Chondrocyte (in vitro differentiated cells): ENCODE measurements at places on chromosomes 2 and 18. TPM values are rescaled to one million over a fixed set of nuclear protein-coding genes. Genes with fewer than 3 reads are reported as not detected.
A peak's percentile ranks its signal among the peaks of the same experiment; 100 is the strongest.

Gene TMEM185B
- 22.0 to 36.4 TPM (median 36.1 TPM) in 3 replicates for total RNA-seq

Gene TSPYL6
- total RNA-seq = not detected in 3 replicates

Gene CTNNA2
- not detected in 3 replicates for total RNA-seq

Gene ANKRD39
- total RNA-seq = 7.9 to 11.2 TPM (median 8.3 TPM) in 3 replicates

Gene PLCD4
- 4.1 to 8.6 TPM (median 5.0 TPM) in 3 replicates for total RNA-seq

Gene STON1
- 8.7 to 18.0 TPM (median 9.6 TPM) in 3 replicates for total RNA-seq

Gene CD207
- not detected in 3 replicates for total RNA-seq

Gene HTRA2
- total RNA-seq = 23.8 to 31.2 TPM (median 24.2 TPM) in 3 replicates

Gene EFHD1
- total RNA-seq = 109 to 178 TPM (median 175 TPM) in 3 replicates

Gene GMCL1
- 13.6 to 20.7 TPM (median 13.6 TPM) in 3 replicates for total RNA-seq

Gene ADD2
- total RNA-seq = 0.15 to 0.23 TPM in 2 of 3 replicates, not detected in the other

Gene SLC5A7
- total RNA-seq = not detected in 3 replicates

Gene DNAJB2
- total RNA-seq = 50.7 to 55.6 TPM (median 55.0 TPM) in 3 replicates

GRCh38 chr2:224041554-224041953 lies 2.5 kb upstream of the SERPINE2 start:
- no peaks in the 10 kb centered on the region for H3K27me3 ChIP-seq
- no peak overlapping the region for H3K4me3 ChIP-seq
- DNase-seq = no peak
- no peak overlapping the region for H3K27ac ChIP-seq
- no peaks in the 10 kb centered on the region for H3K36me3 ChIP-seq

DNA sequence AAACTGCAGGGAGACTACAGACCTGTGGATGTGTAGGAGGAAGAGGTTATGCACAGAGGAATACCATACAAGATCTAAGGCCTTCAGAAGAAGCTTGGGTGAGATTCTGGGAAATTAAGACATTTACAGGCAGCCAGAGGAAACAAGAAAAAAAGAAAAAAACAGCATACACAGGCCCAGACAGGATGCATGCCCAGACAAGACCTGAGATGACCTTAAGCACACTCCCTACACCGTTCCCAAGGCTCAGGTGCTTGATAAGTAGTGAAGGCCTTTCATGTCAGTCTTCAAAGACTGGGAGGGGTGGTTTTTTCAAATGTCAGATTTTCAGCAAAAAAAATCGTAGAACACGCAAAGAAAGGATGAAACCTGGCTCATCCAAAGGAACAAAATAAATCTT lies 83.0 kb downstream of the CCDC138 start:
- no peak overlapping the region for H3K27ac ChIP-seq
- no peaks in the 10 kb centered on the region for H3K4me1 ChIP-seq
- H3K4me3 ChIP-seq = no peak overlapping the region

DNA sequence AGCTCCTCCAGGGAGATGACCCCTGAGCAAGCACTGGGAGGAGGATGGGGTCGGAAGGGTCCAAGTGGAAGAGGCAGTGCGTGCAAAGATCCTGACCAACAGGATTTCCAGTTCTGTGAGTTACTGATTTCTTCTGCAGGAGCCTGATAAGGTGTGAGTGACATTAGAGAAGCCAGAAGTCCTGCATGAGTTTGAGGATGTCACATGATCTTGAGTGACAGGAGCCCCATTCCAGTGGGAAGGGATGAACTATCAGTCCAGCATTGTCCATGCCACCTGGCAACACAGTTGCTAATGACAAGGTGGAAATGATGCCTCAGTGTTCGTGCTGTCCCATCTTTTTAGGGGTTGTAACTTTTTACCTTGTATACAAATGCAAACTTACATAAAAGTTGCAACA lies 285.1 kb upstream of the HDAC4 start:
- H3K4me1 ChIP-seq = no peaks in the 10 kb centered on the region
- no peak overlapping the region for H3K4me3 ChIP-seq
- no peak overlapping the region for H3K27ac ChIP-seq
- H3K36me3 ChIP-seq = peaks cover 2% of the 10 kb centered on the region

DNA sequence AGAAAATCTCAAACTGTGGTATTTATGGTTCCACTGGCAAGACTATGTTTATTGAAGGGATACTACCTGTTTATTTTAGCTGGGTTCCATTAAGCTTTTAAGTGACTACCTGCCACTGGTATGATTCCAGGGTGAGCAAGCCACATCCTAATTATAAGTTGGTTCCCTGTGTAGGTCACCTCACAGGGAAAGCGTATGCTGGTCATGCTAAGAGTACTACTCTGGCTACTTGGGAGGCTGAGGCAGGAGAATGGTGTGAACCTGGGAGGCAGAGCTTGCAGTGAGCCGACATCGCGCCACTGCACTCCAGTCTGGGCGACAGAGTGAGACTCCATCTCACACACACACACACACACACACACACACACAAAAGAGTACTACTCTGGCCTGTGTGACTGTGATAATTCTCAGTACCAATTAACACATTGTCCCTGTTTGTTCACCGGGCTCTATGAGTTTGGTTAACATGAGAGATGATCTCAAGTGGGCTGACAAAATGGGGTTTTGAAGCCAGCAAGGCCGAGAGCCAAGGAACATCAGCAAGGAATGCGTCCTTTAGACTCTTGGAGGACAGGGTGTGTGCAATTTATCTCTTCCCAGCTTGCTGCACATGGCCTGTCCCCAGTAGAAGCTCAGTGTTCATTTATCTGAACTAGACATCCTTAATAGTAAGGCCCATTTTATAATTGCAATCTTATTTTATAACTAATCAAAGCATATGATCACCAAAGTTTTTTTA lies 15.2 kb upstream of the ITSN2 start:
- no peak overlapping the region for H3K4me3 ChIP-seq
- H3K27me3 ChIP-seq = no peaks in the 10 kb centered on the region
- H3K4me1 ChIP-seq = no peaks in the 10 kb centered on the region
- H3K27ac ChIP-seq = no peak overlapping the region
- no peak for DNase-seq

DNA sequence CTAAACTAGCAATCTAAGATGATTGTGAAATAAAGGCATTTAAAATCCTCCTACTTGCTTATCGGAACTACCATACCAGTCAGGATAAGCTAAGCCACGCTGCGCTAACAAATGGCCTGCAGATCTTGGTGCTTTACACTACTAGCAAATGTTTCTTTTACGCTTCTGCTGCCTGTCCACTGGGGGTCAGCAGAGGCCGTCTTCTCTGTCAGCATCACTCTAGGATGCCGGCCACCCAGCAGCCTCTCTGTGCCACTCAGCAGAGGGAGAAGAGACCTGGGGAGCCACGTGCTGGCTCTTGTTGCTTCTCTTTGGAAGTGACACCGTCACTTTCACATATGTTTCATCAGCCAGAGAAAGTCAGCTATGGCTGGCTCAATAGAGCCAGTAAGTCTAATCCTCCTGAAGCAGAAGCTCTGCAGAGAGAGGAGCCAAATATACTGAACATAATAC lies 36.6 kb downstream of the COPS8 start:
- DNase-seq = no peak
- peaks cover 5% of the 10 kb centered on the region for H3K36me3 ChIP-seq
- no peaks in the 10 kb centered on the region for H3K27me3 ChIP-seq
- H3K4me1 ChIP-seq = peaks cover 35% of the 10 kb centered on the region
- H3K4me3 ChIP-seq = no peak overlapping the region
- H3K27ac ChIP-seq = peak overlapping the region; percentile 93

- no peaks in the 10 kb centered on the region for H3K27me3 ChIP-seq
- no peak for DNase-seq
- H3K4me1 ChIP-seq = no peaks in the 10 kb centered on the region
- no peak overlapping the region for H3K4me3 ChIP-seq
- no peak overlapping the region for H3K27ac ChIP-seq
These were observed 1274.5 kb upstream of the CRIM1 start for GRCh38 chr2:35081001-35081621.

DNA sequence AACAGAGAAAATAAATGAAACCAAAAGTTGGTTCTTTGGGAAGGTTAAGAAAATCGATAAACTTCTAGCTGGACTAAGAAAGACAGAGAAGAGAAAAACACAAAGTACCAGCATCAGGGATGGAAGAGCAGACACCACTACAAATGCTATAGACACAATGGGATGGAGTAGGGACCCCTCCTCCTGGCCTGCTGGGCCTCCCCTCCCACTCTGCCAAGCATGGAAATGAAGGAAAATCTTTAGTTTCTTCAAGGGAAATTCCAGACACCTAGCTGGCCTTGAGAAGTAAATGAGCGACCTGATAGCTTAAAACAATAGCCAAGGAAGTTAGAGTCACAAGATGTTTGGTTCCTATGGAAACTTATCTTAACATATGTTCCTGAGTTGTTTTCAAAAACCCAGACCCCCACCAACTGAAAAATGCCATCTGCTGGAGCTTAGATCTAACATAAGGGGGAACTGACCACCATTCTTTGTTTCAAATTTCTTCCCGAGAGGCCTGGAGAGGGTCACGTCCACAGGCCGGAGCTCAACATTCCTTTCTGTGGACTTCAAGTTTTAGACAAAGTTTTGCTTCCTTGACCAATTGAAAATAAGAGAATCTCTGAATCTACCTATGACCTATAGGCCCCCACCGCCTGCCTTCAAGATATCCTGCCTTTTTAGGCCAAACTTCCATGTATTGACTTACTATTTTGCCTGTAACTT lies 101.9 kb downstream of the BIN1 start:
- no peak overlapping the region for H3K27ac ChIP-seq
- H3K36me3 ChIP-seq = no peaks in the 10 kb centered on the region
- DNase-seq = no peak
- H3K4me1 ChIP-seq = peaks cover 14% of the 10 kb centered on the region
- H3K27me3 ChIP-seq = no peaks in the 10 kb centered on the region
- H3K4me3 ChIP-seq = no peak overlapping the region

DNA sequence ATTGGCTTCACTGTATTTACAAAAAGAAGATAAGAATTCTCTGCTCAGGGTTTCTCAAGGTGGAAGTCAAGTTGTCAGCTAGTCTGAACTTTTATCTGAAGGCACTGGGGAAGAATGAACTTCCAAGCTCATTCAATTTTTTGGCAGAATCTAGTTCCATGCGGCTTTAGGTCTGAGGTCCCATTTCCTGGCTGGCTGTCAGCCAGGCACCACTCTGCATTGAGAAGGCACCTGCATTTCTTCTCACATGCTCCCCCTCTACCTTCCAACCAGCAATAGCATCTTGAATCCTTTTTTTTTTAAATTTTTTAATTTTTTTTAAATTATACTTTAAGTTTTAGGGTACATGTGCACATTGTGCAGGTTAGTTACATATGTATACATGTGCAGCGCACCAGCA lies 46.2 kb upstream of the RPE start:
- peaks cover 5% of the 10 kb centered on the region for H3K36me3 ChIP-seq
- no peak for DNase-seq
- no peak overlapping the region for H3K4me3 ChIP-seq
- peaks cover 17% of the 10 kb centered on the region for H3K4me1 ChIP-seq

GRCh38 chr2:121969166-121969565 lies 213.7 kb downstream of the TSN start:
- no peak for DNase-seq
- H3K27ac ChIP-seq = peak overlapping the region; percentile 73
- no peaks in the 10 kb centered on the region for H3K36me3 ChIP-seq
- H3K4me1 ChIP-seq = peaks cover 22% of the 10 kb centered on the region
- peaks cover 15% of the 10 kb centered on the region for H3K27me3 ChIP-seq

DNA sequence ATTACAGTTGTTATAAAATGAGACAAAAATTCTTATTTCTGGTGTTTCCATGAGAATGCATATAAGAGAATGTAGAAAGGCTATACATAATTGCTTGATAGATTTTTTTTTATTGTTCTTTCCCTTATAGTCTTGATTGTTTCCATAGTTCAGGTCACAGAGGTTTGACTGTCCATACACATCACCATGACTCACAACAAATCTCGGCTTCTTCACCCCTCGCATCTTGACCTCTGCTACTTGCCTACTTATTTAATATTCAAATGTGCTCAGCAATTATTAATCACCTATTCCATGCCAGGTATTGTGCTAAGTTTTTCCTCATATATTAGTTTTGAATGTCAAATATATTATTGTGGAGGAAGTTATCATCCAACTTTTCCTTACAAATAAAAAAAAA lies 789.6 kb downstream of the RNF144A start:
- peaks cover 6% of the 10 kb centered on the region for H3K4me1 ChIP-seq
- no peak for DNase-seq
- no peak overlapping the region for H3K27ac ChIP-seq

DNA sequence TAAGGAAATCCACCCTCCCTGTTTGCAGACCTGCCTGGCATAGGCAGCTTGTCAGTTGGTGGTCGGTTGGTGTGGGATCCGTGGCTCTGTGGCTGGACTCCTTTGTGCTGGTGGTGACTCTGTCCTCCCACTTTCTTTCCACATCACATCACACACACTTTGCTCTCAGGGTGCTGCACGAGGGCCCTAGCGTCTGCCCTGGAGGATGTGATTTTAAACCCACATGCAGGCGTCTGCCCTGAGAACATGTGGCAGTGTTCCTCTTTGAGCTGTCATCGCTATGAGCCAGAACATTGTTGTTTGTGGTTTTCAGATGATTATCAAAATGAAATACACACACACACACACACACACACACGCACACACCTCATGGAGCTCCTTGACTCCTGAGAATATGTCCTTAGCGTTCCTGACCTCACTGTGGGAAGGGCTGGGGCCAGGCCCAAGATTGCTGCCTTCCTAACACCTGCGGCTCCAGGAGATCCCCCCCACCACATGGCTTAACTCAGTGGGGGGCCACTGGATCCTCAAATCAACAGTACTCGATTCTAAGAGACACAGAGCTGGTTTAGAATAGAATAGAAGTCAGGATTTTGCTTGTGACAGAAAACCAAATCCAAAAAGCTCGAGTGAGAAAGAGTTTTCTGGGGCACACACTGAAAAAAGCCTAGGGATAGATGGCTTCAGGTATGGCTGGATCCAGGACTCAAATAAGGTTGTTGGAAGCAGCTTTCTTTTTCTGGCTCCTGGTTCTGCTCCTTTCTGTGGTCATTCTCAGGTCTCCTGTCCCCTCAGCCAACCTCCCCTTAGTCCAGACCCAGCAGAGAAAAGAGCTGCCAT lies 54.8 kb downstream of the RTP5 start:
- no peak overlapping the region for H3K4me3 ChIP-seq
- no peaks in the 10 kb centered on the region for H3K4me1 ChIP-seq
- no peak for DNase-seq
- H3K27ac ChIP-seq = no peak overlapping the region

- H3K27me3 ChIP-seq = peaks cover 3% of the 10 kb centered on the region
- H3K4me3 ChIP-seq = no peak overlapping the region
- DNase-seq = no peak
- H3K27ac ChIP-seq = no peak overlapping the region
- no peaks in the 10 kb centered on the region for H3K4me1 ChIP-seq
- H3K36me3 ChIP-seq = no peaks in the 10 kb centered on the region
These were observed 274.9 kb downstream of the NR4A2 start for GRCh38 chr2:156057647-156058046.

GRCh38 chr2:106117347-106117746 lies 76.8 kb downstream of the UXS1 start:
- H3K4me3 ChIP-seq = no peak overlapping the region
- peaks cover 3% of the 10 kb centered on the region for H3K36me3 ChIP-seq
- H3K27ac ChIP-seq = no peak overlapping the region
- no peaks in the 10 kb centered on the region for H3K27me3 ChIP-seq
- peaks cover 10% of the 10 kb centered on the region for H3K4me1 ChIP-seq

- H3K4me3 ChIP-seq = no peak overlapping the region
- H3K36me3 ChIP-seq = peaks cover 3% of the 10 kb centered on the region
- DNase-seq = no peak
- peaks cover 2% of the 10 kb centered on the region for H3K27me3 ChIP-seq
These were observed 19.7 kb upstream of the SH3RF3 start for GRCh38 chr2:109109342-109109741.
